ENCODE measurements at places on chromosomes 7 and 10.

- no peak for DNase-seq
Observed at GRCh38 chr10:88442716-88443115, 140.4 kb downstream of the RNLS start.

- DNase-seq, result no peak
Observed at GRCh38 chr7:45036317-45036716, 36.3 kb downstream of the CCM2 start.

DNA sequence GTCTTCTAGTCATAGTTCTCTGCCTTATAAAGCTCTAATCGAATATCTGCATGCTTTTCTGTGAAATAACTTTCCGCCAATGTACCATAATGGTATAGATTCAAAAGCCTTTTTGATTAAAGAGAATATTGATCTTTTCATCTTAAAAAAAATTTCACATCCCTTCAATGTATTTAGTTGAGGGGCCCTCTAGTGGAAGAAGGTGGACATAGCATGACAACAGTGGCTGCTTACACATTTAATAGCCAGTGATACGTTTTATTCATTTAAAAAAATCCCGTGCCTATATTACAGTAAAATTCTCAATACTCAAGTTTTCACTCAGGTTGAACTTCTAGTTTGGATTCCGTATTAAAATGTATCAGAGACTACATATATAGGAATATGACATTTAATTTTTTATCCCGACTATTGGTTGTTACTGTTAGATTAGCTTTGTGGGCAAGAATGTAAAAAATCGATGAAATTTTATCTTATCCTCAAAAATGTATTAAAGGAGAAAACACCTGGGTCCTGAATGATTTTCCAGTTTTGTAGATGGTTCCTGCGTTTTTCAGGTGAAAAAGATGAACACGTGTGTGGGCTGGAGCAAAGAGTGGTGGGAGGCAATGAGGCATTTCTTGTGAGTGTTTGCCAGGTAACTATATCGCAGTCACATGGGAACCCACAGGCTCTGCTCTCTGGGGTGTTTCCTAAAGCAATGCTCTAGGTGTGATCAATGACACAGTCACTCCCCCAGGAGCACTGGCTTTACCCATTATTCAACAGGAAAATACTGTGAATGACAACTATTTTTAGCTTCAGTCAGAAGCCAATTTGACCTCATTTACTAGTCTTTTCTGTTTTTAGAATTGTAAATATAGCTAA lies 24.1 kb upstream of the PNLIP start:
- no peak for DNase-seq

- no peak for DNase-seq
Observed at GRCh38 chr7:24864214-24864817, 107.1 kb upstream of the GSDME start.

- no peak for DNase-seq
Observed at GRCh38 chr7:116999311-116999710, 46.0 kb downstream of the ST7 start.

GRCh38 chr10:79361726-79362397 lies 14.6 kb downstream of the PPIF start:
- no peak for DNase-seq

DNA sequence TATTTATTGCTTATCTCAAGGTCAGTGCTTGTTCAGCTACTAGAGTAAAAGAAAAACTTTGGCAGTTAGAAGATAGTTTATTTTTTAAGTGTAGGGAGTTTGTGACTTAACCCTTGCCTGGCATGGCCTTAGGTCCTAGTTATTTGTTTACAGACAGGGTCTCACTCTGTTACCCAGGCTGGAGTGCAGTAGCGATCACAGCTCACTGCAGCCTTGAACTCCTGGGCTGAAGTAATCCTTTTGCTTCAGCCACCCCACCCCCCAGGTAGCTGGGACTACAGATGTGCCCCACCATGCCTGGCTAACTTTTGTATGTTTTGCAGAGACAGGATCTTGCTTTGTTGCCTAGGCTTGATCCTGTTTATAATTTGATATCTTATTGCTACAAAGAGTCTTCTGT lies 4.2 kb downstream of the ANLN start:
- DNase-seq, result no peak

GRCh38 chr7:102117743-102118142 lies 168.9 kb upstream of the SH2B2 start:
- DNase-seq, result no peak

GRCh38 chr10:14409856-14410458 lies 79.2 kb upstream of the FRMD4A start:
- DNase-seq, result no peak

DNA sequence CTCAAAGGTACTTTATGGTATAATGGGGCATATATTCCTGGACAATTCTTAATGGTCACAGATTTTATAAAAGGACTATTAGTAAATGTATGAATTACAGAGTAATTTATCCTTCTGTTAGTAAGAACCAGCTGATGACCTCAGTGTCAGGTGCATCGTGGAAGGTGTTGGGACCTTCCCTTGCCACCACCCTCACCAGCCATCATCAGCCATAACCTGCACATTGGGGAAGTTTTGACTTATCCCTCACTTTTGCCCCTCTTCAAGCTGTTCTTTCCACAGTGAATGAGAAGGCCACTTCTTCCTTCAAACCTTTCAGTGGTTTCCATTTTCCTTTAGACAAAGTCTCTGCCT lies 52.2 kb downstream of the FIGNL1 start:
- DNase-seq, result no peak

DNA sequence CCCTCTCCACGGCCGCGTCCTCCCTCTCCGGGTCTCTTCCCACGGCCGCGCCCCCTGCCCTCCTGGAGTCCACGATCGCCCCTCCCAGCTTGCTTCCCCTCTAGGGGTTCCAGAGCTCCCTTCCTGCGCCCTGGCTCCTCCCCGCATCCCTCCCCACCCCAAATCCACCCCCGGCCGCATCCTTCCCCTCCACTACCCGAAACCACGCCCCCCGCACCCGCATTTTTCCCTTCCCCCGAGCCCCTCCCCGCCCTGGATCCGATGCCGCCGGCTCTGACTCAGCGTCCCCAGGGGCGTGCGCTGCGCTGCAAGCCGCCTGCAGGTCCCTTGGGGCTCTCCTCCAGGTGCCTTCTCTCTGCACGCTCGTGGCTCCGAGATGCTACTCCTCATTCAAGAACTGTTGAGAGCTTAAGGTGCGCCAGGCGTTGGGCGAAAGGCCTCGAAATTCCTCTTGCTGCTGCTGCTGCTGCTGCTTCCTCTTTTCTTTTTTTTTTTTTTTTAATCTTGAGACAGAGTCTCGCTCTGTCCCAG lies 372 bp upstream of the TMEM130 start:
- peak; percentile 20 for DNase-seq

GRCh38 chr10:72056113-72056512 lies 32.2 kb downstream of the SPOCK2 start:
- DNase-seq, result no peak

DNA sequence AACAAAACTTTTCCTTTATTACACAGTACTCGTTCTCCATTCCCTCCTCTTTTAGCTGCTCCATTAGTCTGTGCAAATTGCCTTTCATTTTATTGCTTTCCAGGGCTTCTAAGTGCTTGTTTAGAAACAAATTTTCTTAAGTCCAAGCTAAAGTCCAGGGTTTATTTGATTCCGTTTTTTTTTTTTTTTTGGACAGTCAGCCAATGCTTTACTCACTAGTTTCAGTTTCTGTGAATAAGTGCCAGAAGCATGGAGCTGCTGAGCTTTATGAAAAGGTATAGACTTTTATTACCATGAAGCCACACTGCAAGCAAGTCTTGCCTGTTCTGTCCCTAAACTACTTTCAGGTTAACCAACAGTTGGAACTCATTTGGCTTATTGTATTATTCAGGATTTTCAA lies 455.0 kb downstream of the GFRA1 start:
- DNase-seq, result no peak

DNA sequence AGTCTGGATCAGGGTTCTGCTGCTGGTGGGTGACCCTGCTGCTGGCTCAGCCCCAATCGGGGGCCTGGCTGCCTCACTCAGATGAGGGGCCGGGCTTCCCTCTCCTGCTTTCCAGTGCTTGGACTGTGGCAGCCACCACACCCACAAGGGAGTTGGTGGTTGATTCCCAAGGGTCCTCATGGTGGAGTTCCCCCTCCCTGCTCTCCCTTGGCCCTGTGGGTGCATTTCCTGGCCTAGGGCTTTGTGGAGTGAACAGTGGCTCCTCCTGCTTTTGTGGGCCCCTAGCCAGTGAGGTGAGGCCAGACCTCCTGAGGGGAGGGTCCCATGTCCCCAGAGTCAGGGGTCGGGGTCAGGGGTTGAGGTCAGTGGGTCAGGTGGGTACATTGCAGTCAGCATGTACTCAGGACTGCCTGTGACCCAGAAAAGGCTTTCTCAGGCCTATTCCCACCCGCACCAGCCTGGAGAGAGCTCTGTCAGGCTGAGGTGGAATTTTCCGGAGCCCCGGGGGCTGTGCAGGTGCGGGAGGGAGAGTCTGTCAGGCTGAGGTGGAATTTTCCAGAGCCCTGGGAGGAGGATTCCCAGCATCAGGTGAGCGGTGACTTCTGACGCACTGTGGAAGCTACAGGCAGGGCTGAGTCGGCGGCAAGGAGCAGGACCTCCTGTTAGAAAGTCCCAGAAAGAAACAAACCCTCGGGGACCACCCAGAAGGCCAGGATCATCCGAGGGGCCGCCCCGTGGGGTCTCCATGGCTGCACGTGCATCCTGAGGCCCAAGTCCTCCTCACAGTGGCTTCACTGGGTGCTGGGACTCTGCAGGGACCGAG lies 94.4 kb upstream of the INSIG1 start:
- no peak for DNase-seq

GRCh38 chr10:113643183-113643582 lies 20.7 kb downstream of the NRAP start:
- DNase-seq, result no peak

DNA sequence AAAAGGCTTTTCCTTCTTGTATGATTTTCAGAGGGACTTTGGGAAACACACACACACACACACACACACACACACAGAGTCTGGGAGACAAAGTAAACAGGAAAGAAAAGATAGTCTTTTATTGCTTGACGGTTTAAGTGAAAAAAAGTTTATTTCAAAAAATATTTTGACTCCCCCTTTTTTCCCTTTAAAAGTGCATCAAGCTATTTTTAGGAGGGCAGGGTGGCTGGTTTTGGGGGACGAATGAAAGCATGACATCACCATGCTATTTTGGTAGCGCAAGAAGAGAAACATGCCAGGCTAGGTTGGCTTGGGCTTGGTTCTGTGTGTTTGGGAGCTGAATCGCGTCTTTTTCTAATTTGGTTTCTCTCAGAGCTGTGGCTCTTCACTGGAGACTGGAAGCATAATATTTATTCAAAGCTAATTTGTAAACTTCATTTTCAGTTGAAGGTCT lies 129.2 kb downstream of the BAMBI start:
- peak; percentile 59 for DNase-seq

GRCh38 chr10:130954326-130954905 lies 357.1 kb downstream of the TCERG1L start:
- no peak for DNase-seq
